ENCODE measurements at places on chromosomes 1 and 21.

DNA sequence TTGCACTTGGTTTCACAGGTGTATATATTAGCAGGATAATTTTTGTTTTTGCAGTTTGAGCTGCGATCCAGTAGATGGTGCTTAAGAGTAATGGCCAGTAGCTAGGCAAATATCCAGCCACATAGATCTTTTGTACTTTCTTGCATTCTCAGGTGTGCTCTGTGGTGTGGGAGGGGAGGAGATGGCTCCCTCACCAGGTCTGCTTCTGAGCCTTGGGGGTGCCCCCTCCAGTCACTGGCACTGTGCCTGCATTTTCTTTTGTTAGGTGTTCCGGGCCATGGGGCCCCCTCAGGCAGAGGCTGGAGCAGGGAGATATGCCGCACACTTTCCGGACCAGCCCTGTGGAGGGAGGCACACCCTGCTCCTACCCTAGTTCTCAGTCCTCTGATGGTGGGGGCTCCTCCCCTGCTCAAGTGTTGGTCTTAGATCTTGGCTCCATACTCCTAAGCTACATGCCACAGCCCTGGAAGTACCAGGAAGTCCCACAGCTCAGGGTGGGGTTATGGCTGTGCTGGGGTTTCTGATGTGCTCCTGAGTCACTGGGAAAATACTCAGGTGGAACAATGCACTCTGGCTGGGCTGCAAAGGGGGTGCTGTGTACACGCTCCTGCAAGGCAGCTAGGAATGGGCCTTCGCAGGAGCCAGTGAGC is 197.6 kb upstream of the DMRTA2 start:
- DNase-seq, result no peak

- DNase-seq, result no peak
Observed at GRCh38 chr1:230270559-230271281, 155.4 kb downstream of the PGBD5 start.

DNA sequence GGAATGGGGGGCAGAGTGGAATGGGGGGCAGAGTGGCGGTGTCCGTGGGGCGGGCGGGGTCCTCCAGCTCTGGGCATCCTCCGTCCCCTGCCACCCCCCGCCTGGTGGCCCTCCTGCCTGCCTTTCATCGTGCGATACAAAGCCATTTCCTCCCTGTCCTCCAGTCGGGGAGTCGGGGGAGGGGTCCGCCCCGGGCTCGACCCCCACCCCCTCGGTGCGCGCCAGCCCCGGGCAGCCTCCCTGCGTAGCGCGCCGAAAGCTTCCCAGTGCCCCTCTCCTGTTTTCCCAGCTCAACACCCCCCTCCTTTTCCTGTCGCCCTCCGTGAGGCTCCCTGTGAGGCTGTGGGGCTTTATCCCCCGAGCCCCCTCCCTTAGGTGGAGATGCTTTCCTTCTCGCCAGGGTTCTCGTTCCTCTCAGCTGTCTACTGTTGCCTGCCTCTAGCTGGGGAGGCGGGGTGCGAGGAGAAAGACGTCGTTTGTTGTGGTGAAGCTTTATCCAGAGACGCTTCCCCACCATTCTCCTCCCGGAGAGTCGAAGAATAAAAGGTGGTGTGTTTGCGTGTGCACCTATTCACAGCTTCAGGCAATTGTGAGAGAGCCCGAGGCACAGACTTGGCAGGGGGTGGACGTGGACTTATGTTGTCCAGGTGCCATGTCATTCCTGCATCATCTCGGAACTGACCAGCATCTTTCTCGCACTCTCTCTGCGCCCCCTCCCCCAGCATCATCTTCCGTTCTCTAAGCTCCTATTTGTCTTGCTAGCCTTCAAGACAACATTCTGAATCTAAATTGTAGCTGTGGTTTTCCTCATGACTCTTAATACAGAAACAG is 848 bp downstream of the DNM3 start:
- DNase-seq, result no peak

GRCh38 chr1:225596736-225597135 is 56.2 kb downstream of the ENAH start:
- DNase-seq, result no peak

DNA sequence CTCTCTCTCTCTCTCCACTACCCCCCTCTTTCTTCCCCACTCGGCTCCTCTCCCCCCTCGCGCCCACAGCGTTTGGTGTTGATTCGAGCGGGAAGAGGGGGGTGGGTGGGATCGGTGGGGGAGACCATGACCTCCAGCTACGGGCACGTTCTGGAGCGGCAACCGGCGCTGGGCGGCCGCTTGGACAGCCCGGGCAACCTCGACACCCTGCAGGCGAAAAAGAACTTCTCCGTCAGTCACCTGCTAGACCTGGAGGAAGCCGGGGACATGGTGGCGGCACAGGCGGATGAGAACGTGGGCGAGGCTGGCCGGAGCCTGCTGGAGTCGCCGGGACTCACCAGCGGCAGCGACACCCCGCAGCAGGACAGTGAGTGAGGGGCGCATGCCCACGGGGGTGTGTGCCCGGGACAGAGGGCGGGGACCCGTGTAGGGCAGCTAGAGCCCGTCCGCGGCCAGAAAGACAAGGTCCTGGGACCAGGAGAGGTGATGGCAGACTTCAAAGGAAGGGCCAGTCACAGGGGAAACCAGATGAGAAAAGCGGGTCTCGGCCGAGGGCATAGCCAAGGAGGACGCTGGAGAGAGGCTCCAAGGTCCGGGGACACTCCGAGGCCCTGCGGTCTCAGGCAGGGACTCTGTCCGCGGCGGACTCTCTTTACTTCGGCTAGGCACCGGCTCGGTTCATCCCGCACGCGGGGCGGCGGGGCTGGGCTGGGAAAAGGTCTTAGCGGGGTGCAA is at the start of gene PRRX1:
Gene PRRX1 (plus strand): TSS at position 39 of the 735 bp plus-strand sequence. CDS start 88 bp downstream, at position 127.
- DNase-seq, result no peak

- no peak for DNase-seq
Observed at GRCh38 chr1:18326211-18326897, 154.4 kb upstream of the KLHDC7A start.

GRCh38 chr1:98110674-98111073 is 189.8 kb upstream of the DPYD start:
- no peak for DNase-seq

- DNase-seq, result no peak
Observed at GRCh38 chr1:25683731-25684130, 67.1 kb downstream of the MAN1C1 start.

- no peak for DNase-seq
Observed at GRCh38 chr1:196723325-196724185, 51.1 kb upstream of the CFHR3 start.

GRCh38 chr1:61182049-61182448 is 99.7 kb downstream of the NFIA start:
- no peak for DNase-seq

DNA sequence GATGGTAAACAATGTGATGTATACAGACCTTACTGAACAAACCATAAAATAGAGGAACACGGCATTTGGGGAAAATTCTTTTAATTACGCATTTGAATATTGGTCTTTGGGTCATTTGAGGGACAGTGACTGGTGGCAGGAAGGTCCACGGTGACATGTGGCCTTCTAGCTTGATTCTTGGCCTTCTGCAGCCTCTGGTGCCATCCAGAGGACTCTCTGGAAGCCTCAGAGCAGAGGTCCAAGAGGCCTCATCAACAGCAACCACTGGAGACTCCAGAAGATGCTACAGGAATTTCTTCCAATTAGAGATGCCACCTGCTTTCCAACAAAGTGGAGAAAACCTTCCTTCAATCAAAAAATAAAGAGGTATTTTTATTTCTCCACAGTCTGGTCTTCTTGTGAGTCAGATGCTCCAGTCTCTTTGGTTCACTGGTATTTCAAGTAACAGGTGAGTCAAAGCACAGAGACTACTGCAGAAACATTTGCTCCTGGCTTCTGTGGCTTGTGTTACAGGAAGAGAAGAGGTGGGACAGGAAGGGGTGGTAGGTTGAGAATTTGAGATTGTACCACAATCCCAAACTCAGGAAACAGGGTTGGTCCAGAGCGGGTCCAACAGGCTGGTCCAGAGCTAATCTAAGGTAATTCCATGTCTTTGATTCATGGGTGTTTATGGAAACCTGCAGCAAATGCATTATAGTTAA is 2.7 kb upstream of the F5 start:
- no peak for DNase-seq

DNA sequence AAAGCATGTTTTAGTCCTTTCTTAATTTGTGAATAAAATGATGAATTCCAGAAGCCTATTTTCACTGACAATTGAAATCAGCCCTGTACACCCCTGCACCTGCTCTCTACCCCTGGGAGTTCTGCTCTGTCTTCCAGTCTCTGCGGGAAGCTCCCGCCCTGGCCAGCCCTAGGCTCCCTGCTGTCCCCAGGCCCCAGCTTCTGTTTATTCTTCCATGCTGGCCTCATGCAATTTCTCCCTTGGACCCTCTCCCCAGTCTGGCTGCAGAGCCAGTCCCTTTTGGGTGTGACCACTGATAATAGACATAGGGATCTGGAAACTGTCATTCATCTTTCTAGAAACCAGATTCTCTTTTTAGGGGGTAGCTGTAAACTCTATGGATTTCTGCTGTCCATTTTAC is 258.6 kb downstream of the GRIK3 start:
- no peak for DNase-seq

DNA sequence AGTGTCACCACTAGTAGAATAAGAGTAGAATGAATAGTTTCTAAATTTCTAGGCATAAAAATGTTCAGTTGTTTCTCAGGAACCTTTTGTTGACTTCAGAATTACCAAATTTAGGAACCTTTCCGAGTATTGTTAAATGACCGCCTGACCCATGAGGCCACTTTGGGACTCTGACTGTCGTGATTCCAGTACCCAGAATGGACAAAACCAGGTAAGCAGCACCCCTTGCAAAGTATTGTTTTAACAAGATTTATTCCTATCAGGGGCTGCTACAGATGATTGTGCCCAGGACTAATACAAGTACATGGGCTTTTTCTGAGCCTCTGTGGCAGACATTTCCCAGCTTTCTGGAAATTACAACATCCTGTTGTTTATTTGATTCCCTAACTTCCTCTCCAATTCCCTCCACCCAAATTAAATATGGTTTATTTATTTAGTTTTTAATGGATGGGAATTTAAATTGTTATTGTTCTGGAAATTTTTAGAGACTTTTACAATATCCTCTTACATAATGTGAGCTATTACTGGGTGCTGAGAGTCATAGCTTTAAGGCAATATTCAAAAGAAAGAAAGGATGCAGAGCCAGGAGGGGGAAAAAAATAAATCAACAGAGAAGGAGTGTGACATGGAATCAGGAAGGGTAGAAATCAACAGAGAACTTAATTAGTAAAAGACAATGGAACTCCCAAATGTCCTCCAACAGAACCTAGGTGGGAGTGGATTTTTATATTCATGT is 37.4 kb upstream of the NTPCR start:
- no peak for DNase-seq

GRCh38 chr1:94413311-94413710 is 4.9 kb upstream of the ABCD3 start:
- DNase-seq, result no peak

GRCh38 chr1:28950449-28950848 is 36.1 kb downstream of the EPB41 start:
- no peak for DNase-seq

- no peak for DNase-seq
Observed at GRCh38 chr21:31317688-31318087, 26.4 kb downstream of the TIAM1 start.

- no peak for DNase-seq
Observed at GRCh38 chr1:71228742-71229365, 148.0 kb upstream of the ZRANB2 start.

- DNase-seq, result no peak
Observed at GRCh38 chr21:39003982-39004633, 179.1 kb downstream of the PSMG1 start.

GRCh38 chr1:39852876-39853275 is 30.4 kb downstream of the TRIT1 start:
- DNase-seq, result no peak

GRCh38 chr1:161182214-161182613 is 4.9 kb upstream of the B4GALT3 start:
- DNase-seq, result no peak

DNA sequence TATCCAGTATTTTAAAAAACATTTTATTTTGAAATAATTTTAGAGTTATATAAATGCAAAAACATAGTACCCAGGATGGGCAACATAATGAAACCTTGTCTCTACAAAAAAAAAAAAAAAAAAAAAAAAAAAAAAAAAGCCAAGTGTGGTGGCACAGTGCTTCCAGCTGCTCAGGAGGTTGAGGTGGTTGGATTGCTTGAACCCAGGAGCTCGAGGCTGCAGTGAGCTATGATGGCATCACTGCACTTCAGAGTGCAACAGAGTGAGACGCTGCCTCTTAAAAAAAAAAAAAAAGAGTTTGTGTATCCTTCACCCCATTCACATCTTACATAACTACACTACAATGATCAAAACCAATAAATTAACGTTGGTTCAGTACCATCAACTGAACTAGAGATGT is 115.6 kb upstream of the KIF26B start:
- DNase-seq, result no peak

GRCh38 chr1:116580446-116581322 is 9.9 kb upstream of the CD58 start:
- DNase-seq, result no peak

DNA sequence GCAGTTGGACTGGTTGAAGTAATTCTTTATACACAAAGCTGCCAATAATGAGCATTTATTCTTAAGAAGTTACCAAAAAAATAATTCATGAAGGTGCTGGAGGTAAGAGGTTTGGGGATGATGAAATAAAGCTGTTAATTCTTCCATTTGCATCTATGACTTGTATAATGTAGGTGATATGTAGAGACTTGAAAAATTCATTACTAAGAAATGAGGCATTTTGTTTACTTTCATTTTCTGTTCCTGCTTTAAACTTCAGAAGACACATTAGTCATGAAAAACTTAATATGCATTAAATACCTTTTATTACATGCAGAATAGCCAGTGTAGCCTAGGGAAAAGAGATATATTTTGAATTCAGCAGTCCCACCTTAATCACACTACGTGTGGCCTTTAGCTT is 214.2 kb downstream of the SLC44A5 start:
- DNase-seq, result no peak

DNA sequence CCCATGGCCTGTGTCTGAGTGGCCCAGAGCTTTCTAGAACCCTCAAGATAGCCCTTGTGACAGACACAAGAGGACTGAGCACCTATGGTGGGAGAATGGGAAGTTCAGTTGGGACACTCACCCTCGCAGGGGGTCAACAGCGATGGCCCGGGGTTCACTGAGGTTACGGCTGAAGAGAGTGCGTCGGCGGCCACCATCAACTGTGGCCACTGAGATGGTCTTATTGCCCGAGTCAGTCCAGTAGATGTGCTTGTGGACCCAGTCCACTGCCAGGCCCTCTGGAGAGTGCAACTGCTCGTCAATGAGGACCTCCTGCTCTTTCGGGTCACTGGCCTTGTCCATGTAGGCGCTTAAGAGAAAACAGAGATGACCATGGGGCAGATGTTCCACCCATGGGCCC is 25.7 kb upstream of the MAGOH start:
- DNase-seq, result no peak

DNA sequence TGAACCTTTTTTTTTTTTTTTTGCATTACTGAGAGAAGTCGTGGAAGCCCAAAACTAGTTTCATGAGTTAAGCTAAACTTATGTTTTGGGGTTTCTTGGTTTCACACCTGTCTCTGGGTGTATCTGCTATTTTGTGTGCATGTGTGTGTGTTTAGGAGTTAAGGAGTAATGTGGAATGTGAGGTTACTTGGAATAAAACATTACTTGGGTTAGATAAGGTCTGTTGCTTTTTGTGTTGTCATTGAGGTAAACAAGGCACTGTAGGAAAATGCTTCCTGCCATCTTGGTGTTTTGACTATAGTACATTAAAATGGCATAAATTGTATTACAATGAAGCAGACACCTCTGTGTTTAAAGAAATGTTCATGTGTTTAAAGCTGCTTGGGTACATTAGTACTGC is 2.9 kb downstream of the TENT5C start:
- DNase-seq, result no peak

GRCh38 chr1:31764312-31765040 is at the start of gene ADGRB2:
ADGRB2 (minus strand) TSS chr1:31764340; CDS start chr1:31757221, 7,119 bp downstream.
- no peak for DNase-seq

GRCh38 chr1:26112407-26112775 is 767 bp downstream of the PDIK1L start:
- no peak for DNase-seq
